ENCODE measurements at places on chromosomes 4 and X.

DNA sequence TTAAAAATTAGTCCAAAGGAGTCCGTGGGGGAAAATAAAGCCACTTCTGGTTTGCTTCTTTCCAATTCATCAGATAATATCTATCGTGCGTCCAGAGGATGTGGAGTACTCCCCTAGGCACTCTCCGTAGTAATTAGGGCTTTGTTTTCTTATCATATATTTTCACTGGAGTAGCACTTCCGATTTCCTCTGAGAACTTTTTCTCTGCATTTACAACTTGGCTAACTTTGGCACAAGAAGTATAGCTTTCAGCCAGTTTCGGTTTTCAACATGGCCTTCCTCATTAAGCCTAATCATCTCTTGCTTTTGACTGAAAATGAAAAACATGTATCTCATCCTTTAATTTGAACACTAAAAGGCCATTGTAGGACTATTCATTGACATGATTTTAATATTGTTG lies 80.5 kb downstream of the CASP3 start:
- no peak for DNase-seq

DNA sequence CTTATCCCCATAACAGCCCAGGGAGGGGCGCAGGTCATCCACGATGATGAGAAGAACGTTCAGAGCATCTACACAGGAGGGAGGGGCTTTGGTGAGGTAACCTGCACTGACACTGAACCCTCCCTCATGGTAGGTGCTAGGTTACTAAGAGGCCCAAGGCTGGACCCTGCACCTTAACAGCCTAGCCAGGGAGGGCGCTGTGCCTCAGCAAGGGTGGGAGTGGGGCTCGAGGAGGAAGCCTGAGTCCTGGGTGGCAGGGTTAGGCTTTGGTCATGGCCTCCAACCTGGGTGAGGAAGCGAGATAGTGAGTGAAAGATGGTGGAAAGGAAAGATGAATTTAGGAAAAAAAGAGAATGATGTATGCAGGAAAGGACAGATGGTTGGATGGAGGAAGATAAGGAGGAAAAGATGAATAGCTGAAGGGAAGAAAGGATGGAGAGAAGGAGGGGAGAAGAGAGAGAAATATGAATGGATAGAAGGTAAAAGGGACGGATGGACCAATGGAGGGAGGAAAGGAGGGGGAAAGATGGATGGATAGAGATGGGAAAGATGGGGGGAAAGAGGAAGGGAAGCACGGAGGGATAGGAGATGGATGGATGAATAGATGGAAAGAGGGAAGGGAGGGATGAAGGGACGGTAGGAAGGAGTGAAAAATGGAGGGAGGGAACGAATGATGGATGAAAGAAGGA lies 736 bp downstream of the IDS start:
- DNase-seq, result no peak

- no peak for DNase-seq
These were observed 38.2 kb downstream of the C4orf50 start for GRCh38 chr4:5979981-5980380.

DNA sequence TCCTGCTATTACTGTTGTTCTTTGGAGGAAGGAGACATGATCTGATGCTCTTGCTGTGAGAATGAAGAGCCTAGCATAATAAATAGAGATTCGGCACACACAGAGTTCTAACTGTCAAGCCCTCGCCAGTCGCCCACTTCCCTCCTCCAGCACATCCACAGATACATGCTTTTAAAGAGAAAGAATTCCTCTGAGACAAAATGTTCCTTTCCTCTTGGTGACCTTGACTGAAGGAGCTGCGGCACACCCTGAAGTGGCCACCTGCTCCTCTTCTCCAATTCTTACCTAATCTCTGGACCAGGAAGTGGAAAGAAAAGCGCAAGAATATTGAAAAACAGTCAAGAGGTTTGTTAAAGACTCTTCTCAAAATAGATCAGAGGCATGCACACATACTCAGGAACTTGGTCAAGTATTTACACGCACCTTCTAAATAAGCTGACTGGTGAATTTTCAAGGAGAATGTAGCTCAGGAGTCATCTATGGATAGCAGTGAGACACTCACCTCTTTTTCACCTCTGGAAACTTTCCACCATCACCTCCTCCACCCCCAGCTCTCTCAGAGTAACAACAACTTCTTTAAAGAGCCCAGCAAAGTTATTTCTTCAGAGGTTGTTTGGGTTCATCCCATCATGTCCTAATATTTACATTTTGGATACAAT lies 95.4 kb downstream of the PARM1 start:
- no peak for DNase-seq

DNA sequence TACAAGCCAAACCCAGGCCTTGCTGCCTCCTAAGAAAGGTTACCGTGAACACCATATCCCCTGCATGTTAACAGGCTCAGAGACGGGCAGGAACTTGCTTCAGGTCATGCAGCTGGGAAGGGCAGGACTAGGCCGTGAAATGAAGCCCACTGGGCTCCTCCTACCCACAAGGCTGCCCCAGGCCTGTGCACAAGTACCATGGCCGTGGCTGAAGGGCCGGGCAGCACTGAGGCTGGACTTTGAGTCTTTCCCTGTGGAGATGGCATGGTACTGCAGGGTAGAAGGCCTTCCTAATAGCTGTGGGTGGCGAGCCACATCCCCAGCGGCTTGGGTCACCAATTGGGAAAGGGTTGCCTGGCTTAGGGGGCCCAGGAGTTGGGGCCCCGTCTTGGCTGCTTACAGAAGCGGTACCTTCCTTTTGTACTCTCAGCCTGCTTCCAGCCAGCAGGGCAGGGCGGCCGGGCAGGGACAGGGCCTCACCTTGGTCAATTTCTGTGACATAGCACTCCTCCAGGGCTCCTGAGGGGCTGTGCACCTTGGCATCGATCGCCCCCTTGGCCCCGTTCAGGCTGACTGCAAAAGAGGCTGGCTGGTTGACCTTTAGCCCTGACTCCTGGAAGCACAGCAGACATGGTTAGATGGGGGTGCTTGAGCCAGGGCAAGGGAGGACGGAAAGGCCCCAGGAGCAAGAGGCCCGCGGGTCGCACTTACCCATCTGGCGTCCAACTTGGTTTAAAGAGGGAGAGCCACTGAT lies 23.8 kb downstream of the FLNA start:
- DNase-seq, result no peak

DNA sequence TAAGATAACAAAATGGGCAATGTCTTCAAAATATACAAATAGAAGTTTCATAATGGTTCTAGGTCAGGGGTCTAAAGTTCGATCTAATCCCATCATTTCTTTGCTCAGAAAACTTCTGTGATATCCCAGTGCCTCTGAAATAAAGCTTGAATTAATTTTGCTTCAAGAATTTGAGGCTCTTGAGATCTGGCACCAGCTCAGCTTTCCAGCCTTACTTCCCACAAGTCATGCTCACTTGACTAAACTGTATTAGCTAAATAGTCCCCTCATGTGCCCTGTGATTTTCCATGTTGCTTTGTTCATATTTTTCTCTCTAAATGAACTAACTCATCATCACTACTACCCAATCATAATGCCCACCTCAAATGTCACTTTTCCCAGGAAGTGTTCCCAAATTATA lies 50.8 kb upstream of the MBNL3 start:
- no peak for DNase-seq

DNA sequence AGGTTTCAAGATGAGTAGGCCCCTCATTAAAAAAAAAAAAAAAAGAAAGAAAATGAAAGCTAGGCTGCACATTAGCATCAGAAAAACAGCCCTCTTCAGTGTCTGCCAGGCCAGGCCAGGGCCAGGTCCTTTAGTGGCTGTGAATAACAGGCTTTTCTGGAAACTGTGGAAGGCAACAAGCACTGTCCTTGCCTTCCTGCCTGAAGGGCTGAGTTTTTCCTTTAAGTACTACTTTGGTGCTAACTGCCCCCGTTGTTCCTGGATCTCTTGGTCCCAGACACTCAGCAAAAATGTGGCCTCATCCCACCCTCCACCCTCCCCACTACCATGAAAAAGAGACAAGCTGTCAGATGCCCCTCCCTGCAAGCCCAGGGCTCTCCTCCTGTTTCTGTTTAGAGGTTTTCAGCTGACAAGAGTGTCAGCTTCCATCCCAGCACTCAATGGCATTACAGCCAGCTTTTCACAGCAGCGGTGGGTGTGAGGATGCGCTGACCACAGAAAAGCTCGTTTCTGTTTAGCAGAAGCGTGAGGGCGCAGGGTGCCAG lies 174.2 kb downstream of the NHS start:
- DNase-seq, result no peak

GRCh38 chr4:6324999-6325787 lies 55.5 kb downstream of the WFS1 start:
- no peak for DNase-seq
